ENCODE measurements at places on chromosomes 13 and 19.
A peak's percentile ranks its signal among the peaks of the same experiment; 100 is the strongest.

DNA sequence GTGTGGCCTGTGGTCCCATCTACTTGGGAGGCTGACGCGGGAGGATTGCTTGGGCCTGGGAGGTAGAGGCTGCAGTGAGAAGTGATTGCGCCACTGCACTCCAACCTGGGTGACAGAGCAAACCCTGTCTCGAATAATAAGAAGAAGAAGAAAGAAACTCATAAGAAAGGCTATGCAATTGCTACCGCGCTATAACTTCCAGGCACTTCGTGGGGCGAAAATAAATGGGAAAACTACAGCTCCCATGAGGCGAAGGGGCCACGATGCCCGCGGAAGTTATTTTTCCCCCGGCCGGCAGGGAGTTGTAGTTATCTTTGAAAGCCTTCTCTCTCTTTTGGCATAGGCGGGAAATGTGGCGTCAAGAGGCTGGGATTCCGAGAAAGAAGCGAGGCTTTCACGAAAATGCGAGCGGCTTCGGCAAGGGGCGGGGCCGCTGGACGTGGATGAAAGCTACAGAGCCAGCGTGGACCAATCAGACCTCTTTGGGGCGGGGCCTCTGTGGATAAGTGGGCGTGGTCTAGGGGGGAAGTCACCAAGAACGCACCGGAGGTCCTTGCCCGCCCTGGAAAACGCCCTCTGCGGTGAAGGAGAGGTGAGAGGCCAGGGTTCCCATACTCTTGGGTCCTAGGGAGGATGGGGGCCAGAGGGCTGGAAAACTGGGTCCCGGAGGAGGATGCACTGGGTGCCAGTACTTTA, at the start of gene NUCB1:
NUCB1 (plus strand) TSS at position 532 of the 696 bp plus-strand sequence. CDS start 485 bp downstream, outside the sequence.
- peak; percentile 96 for DNase-seq

DNA sequence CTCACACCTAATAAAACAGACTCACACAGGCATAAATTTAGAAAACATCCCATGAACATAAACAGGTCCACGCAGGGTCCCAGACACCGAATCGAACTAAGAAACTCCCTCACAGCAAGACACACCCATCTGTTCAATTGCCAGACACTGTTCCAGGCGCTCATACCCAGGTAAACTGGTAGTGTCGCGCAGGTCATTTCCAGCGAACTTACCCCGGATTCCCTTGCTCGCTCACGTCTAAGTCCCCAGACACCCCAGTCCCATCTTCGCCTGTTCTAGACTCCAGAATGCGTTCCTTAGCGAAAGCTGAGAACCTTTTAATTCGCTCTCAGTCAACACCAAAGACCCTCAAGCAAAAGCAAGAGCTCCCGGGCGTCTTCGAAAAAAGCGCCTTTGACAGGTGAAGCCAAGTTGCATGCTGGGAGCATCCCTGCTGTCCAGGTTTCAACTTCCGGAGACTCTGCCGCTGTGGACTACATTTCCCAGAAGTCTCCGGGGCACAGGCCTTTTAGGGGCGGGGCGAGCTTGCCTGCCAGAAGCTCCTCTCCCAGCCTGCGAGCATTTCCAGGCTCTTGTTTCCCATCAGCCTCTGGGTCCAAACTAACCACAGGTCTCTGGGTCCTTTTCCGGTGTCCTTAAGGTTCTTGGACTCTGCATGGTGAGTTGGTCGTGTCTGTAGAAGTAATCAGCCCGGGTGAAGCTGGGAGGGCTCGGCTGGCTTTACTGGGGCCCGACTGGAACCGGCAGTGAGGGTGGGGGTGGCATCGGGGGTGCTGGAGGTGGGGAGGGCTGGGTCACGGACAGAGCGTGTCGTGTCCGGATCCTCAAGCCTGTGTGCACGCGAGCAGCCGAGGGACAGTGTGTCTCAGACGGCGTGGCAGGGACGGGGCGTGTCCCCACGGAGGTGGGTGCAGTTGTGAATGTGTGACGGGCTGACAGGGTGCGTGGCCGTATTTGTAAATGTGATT, at the start of gene ZNF283:
ZNF283 (plus strand) TSS at position 535 of the 968 bp plus-strand sequence. CDS start 6,184 bp downstream, outside the sequence.
- DNase-seq: peak; percentile 70

GRCh38 chr13:60230593-60230992, 66.9 kb upstream of the DIAPH3 start:
- DNase-seq: no peak

DNA sequence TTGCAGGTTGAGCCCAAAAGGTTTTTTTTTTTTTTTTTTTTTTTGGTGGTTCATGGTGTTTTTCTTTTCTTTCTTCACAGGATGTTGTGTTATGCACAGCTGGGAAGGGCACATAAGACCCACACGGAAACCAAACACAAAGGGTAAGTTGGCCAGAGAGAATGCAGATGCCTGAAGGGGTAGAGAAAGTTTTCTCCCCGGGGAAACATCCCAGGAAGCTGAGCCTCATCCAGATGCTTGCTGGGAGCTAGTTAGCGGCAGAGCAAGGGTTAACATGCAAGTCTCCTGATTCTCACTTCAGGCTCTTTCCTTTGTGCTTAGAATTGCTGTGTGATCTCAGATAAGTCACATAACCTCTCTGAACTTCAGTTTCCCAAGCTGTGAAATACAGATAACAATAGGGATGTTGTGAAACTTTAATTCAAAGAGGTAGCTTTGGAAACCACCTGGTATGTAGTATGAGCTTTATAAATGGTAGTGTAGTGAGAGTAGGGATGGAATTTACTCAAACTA, 3.1 kb downstream of the ADGRE1 start:
- no peak for DNase-seq

DNA sequence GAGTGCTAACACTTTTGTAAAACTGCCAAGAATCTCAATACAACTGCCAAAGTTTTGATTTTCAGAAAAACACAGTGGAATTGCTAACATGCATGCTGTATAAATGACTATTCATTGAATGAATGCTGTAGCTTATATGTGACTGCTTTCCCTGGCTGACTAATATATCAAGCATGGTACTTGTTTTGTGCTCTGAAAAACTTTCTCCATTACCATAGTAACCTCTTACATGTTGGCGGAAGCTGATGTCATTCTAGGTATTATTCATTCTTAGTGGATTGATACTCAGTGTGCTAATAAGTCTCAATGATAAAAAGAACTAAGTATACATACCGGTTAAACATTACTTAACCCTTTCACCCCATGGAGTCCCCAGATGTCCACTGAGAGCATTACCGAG, 166.1 kb upstream of the MYO16 start:
- DNase-seq: peak; percentile 43

GRCh38 chr13:74289107-74289506, 154.9 kb upstream of the KLF12 start:
- no peak for DNase-seq

GRCh38 chr13:70959035-70959775, 851.0 kb upstream of the KLHL1 start:
- DNase-seq: no peak

DNA sequence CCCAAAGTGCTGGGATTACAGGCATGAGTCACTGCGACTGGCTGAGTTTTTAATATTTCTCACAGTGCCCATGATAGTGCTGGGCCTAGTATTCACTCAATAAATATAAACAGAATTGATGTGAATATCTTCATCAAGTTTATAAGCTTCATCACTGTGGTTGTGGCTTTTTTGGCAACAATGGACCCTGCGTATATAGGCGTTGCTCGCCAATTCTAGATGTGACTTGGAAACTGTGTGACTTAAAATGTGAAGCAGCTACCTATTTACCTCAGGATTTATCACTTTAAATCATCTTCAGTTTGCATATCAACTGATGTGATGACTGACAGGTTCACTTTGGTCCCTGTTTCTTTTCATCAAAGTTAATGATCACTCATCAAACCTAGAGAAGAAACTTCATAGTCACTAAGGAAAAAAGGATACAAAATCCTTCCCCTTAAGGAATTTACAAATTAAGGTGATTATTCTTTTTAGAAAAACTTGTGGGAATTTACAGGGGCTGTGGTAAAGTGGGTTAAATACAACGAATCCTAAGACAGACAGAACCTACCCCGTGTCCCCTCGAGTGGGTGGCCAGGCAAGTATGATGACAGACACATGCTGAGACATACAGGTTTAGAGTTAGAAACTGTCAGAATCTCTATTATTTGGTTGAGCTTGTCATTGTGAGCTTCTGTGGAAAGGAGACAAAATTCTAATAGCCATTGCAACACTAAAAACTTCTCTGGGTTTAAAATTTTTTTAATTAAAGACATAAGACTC, 101.3 kb downstream of the AKAP11 start:
- DNase-seq: no peak

DNA sequence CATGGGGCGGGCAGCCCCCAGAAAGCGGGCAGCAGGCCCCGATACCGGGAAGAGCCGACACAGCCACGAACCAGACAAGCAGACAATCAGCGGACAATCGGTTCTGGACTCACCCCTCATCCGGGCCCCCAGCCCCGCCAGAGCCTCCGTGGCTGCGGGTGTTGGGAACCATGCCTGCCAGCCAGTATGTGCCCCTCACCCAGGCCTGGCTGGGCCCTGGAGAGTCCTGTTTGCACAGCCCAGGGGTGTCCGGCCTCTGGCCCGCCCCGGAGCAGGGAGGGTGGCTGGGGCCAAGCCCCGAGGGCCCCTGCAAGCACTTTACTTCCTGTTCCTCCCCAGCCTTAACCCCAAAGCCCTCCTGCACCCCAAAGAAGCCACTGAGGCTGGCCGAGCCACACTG, 7.8 kb downstream of the PODNL1 start:
- no peak for DNase-seq

DNA sequence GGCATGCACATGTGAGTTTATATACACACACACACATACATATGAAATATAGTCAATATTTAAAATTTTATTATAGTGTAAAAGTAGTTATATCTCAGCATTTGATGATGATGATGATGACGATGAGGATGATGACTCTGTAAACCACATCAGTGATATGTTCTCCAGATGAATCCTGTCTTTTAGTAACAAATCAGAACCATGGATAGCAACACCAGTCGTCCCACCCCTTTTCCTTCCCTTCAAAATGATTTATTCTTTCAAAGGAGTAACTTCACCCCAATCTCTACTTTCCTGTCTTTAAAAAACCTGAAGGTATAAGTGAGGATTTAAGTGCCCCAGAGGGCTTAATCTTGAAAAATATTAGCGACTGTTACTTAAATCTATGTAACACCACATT, 74.1 kb downstream of the DCLK1 start:
- DNase-seq: no peak

GRCh38 chr19:5698635-5699422, 8.7 kb downstream of the RPL36 start:
- DNase-seq: no peak

GRCh38 chr19:890831-891230, 2.2 kb downstream of the MED16 start:
- no peak for DNase-seq

- DNase-seq: no peak
Measured at GRCh38 chr19:46745030-46745429, 827 bp upstream of the FKRP start.

- no peak for DNase-seq
Measured at GRCh38 chr19:29804493-29804892, 7.3 kb upstream of the CCNE1 start.

- no peak for DNase-seq
Measured at GRCh38 chr13:23146811-23147625, 33.8 kb upstream of the SGCG start.

DNA sequence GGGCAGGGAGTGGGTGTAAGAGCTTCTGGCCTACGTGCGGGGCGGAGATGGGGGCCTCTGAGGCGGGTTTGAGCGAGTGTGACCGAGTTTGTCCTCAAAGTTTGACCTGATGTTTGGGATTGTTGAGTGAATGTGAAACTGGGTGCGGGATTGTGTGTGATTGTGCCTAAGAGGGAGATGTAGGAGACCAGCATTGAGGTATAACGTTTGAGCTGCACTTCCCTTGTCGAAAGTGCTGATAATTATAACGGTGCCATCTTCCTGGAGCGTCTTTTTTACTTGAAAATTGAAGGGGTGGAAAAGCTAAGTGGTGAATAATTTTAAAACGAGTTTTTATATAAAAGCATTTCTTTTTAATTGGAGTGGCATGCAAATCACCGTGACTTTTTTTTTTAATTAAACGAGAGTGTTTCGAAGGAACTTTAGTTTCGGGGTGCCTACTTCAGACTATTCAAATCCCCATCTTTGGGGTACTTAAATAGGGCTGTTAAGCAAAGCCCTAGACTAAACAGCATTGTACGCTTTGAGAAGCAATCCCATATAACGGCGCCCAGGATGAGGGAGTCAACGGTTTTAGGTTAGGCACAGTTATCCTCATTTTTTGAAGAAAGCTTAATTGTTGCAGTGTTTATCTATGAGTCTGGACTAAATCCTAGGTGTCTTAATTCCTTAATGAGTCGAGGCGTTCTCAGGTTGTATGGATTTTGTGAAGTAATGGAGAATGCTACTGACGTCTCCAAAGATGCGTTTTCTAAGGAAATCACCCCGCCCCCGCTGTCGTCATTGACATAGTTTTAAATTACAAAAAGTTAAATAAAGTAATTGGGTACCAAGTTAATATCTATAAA, 594 bp downstream of the ZNF146 start:
- peak; percentile 14 for DNase-seq

- DNase-seq: no peak
Measured at GRCh38 chr13:23182142-23182541, 1.4 kb downstream of the SGCG start.

DNA sequence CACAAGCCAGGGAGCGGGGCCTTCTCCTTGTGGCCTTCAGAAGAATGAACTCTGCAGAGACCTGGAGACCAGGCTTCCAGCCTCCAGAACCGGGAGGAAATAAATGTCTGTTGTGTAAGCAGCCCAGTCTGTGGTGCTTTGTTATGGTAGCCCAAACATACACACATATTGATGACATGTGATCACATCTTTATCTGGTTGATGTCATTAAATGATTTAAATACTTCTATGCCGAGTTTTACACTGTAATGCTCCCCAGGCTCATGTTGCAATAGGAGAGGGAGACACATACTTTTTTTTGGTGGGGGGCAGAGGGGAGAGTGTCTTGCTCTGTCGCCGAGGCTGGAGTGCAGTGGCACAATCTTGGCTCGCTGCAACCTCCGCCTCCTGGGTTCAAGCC, 188.0 kb upstream of the IRS2 start:
- DNase-seq: no peak

DNA sequence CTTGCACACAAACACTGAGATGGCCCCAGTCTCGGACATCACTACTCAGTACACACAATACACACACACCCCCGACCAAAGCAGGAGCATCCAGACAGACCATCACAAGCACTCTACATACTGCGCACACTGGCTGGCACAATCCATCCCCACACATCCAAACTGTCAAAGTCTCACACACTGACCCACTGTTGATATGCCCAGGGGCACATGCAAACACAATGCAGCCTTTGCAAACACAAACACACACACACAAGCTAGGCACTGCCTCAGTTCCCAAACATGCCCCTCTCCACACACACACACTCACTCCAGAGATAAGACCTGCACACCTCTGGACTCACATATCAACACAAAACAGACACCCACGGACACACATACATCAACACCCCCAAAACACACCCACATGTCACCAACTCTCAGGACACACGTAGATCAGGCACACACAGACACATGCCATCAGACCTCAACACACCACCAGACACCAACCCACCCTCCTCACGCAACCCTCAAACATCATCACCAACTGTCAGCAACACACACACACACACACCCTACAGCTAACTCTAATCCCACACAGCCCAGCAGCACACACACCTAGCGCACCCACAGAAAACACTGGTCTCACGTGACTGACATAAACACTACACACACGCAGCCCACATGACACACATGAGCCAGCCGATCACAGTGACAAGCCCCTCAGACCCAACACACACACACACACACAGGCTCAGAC, 1.9 kb downstream of the BBC3 start:
- DNase-seq: no peak

All from AG09319 (cell line).